ENCODE measurements at places on chromosomes 5 and 9.

- DNase-seq, result no peak
Measured at GRCh38 chr5:134177369-134178095, 782 bp upstream of the SKP1 start.

DNA sequence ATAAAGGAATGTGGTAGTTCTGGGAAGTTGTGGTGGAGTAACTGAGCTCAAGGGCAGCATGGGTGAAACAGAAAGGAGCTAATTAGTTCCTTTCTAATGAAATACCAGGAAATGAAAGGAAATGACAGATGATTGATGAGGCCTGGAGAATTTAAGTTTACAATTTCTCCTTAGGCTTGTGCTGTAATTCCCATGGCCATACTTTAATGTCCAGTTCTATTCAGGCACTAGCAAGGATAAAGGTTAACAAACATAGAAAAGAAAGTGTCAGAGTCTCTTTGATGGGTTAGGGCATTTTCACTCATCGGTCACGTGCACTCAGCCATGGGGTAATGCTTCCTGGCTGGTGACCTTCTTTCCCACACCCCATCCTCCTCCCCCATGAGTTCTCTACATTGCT lies 70.3 kb downstream of the CTSL start:
- DNase-seq, result no peak

DNA sequence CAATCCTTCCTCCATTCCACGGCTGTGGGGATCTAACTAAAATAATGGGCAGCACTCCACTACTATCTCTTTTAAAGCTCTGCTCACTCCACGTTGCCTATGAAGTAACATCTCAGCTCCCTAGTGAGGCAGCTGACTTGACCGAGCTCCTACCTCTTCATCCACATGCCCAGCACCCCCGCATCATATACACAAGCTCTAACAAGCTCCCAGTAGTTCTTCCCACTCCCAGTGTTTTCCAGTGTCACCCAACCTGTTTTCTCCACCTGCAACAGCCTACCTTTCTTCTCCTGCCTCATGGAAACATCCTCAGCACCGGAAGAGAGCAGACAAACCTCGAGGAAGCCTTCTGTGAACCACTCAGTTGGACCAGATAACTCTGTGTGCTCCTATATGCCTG lies 50.5 kb downstream of the ELAVL2 start:
- no peak for DNase-seq

DNA sequence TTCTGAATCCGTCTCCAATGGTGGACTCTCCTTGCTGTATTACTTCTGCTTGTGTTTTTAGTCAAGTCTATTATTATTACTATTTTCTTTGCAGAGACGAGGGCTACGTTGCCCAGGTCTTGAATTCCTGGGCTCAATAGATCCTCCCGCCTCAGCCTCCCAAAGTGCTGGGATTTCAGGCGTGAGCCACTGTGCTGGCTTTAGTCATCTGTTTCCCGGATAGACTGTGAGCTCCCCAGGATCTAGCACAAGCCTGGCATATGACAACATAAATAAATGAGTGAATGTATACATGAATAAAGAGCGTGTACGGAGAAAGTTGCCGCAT lies 439 bp upstream of the DDX46 start:
- no peak for DNase-seq

- DNase-seq, result no peak
Measured at GRCh38 chr9:108903420-108904103, 30.4 kb downstream of the ELP1 start.
